SK-N-MC (cell line): ENCODE measurements at places on chromosomes 13 and 19.

GRCh38 chr13:50318887-50319286 lies 303.6 kb downstream of the KCNRG start:
- DNase-seq = no peak

GRCh38 chr13:44112700-44113329 lies 233.1 kb downstream of the LACC1 start:
- DNase-seq = no peak

DNA sequence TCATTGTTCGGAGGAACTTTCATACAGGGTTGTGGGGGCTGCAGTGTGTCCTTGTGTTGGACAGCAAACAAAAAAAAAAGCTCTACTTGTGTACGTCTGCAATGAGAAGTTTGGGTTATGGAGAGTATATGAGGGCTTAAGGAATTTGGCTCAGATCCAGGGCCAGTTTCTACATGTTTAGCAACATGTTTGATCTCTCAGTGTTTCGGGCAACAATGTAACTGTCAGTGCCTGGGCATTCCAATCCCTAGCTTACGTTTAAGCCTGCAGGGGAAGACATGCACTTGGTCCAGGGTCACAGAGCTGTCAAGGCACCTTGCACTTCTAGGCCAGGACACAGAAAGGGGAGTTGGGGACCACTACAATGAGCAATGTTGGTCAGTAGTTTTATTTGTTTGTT lies 13.9 kb downstream of the ZNF543 start:
- DNase-seq = no peak

- DNase-seq = no peak
Observed at GRCh38 chr19:14361824-14362223, 19.4 kb upstream of the ADGRE5 start.

DNA sequence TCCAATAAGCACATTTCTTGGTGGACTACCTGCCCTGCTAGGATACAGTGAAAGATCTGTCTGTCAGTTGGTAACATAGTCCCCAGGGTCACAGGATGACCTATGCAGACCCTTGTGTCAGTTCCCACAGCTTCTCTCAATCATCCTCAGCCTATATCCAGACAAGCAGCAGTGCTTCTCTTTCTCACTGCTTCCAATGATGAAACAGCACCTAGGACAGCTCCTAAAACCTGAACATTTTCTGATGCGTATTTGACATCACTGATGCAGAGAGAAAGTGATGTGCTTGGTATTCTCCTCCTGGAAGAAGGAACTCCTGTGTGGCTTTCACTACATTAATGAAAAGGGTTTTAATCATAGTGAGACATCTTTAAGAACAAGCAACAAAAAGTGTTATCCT lies 43.7 kb downstream of the ZNF557 start:
- no peak for DNase-seq

DNA sequence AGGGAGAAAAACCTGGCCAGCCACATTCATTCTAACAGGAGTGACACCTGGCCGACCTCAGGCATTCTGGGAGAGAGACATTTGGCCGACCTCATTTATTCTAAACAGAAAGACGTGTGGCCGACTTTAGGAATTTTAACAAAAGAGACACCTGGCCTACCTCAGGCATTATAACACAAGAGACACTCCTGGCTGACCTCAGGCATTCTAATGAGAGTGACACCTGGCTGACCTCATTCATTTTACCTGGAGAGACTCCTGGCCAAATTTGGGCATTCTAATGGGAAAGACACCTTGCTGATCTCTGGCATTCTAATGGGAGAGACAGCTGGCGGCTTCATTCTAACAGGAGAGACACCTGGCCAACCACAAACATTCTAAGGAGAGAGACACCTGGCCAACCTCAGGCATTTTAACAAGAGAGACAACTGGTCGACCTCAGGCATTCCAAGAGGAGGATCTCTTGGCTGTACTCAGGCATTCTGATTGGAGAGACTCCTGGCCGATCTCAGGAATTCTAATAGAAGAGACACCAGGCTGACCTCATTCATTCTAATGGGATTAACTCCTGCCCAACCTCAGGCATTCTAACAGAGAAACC lies 1353.9 kb downstream of the UQCRFS1 start:
- DNase-seq = no peak

GRCh38 chr19:14770136-14770535 lies 8.2 kb downstream of the ADGRE2 start:
- DNase-seq = no peak

GRCh38 chr13:99078017-99078771 lies 100.3 kb upstream of the DOCK9 start:
- DNase-seq = no peak

GRCh38 chr19:47885067-47885463 lies 1.1 kb downstream of the SULT2A1 start:
- no peak for DNase-seq

DNA sequence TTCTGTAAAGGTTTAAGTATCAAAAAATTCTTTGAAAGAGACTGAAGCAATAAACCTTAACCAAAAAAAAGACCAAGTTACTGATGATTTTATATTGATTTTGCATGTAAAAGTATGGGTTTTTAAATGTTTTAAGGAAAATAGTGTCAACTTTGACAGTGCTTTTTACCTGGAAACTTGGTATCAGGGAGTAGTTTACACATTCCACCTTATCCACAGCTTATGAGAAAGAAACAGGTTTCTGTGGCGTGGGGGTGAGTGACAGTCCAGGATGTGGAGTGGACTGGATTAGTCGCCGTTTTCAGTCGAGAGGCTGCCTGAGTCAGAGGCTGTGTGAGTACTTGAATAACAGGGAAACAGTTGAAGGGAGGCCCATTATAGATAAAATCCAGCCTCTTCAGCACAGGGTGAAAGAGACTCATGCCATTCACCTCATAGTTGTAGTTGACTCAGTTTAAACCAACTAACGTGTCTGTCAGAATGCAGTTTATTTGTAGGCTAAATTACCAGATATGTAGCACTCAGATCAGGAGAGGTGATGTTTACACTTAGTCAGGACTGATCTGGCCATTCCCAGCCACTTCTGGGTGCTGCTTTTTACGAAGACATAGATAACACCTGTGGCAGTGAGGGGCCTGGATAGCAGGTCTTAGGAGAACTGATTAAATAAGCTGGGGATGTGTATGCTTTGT lies 595 bp upstream of the GPR183 start:
- no peak for DNase-seq

- no peak for DNase-seq
Observed at GRCh38 chr19:55539090-55539984, 2.4 kb upstream of the SBK2 start.

GRCh38 chr13:84903391-84903790 lies 895.8 kb downstream of the SLITRK6 start:
- DNase-seq = no peak

DNA sequence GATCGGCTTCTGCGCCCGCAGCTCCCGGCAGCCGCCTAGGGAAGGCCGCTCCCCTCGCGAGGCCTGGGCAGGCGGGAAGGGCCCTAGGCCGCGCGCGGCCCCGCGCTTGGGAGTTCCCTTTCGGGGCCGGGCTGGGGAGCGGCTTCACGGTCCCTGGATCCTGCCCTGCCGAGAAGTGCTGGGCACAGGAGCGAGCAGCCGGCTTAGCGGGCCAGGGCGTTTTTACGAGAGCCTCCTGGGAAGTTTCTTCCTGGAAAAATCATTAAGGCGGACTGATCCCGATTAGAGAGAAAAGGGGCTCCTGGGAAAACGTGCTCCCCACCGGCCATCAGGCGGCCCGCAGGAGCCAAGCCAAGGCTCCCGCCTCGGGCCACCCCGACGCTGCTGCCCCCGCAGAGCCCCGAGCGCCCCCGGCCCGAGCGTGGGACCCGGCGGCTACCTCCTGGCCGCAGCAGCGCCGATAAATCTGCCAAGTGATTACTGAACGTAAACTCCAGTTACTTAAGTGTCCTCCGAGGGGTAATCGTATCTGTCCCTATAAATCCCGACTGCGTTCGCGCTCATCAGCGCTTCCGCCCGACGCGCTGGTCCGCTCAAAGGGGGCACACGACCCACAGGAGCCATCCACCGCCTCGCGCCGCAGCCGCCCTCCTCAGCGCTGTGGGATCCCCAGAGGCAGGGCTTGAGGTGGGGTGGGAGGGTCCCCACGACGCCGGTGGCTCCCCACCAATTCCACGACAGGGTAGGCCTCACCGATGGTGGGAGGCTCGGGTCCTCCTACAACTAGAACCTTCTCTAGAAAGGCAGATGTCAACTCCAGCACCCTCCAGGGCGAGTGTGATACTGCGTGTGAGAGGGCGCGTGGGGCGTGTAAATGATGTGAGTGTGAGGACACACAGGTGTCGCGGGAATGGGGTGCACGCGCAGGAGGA lies 2.8 kb downstream of the ZIC5 start:
- no peak for DNase-seq

GRCh38 chr19:47698631-47699359 lies 14.4 kb upstream of the EHD2 start:
- no peak for DNase-seq

- no peak for DNase-seq
Observed at GRCh38 chr19:35741203-35741515, 1.1 kb downstream of the IGFLR1 start.
